Substantia nigra (tissue), 51 donors: ENCODE measurements at places on chromosomes 1 and 21.

DNA sequence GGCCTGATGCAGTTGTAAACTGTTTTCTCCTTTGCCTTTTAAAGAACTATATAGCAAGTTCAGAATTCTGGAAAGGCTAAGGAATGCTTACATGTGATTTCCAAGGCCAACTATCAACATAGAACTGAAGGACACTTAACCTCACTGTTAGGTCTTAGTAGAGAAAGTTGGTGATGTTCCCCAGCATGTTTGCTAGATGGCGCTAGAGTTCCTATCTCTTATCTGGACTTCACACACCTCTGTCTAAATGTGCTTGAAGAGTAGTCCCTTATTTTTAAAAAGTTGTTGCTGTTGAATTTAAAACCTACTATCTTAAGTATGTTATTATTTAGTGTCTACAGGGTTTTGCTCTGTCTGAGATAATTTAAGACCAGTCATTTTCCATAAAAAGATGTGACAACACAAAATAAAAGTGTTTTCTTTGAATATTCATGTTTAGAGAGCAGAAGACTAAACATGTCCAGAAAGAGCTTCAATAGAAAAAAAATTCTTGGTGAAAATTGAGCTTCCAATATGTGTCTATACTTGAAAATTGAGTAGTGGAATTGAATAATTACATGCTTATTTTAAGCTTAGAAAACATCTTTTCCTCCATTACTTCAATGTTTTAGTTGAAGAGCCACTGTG is 237.3 kb downstream of the S1PR1 start:
- DNase-seq = no peak

DNA sequence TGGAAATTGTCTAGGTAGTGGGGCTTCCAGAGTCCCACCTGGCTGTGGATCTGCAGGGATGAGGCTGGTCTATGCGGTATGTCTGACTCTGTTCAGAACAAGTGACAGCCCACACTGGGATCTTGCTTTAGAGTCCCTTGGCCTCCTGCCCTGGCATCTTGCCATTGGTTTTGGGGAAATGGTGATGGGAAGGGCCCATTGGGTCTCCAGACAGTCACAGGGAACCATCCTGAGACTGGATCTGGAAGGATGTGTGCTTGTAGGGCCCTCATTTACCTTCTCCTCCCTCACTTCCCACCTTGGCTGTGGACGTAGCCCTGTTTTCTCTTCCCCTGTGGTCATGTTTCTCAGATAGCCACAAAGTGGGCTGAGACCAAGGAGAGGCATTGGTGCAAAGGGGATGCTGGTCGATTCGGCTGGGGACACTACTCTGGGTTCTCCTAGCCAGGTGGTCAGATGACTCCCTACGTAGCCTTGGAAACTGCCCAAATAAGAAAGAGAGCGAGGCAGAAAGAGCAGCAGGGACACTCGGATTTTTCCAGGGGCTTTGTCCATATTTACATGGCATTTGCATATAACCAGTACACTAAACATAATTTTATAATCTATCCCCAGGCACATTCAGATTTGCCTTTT is 15.1 kb downstream of the SOX13 start:
- DNase-seq = no peak

DNA sequence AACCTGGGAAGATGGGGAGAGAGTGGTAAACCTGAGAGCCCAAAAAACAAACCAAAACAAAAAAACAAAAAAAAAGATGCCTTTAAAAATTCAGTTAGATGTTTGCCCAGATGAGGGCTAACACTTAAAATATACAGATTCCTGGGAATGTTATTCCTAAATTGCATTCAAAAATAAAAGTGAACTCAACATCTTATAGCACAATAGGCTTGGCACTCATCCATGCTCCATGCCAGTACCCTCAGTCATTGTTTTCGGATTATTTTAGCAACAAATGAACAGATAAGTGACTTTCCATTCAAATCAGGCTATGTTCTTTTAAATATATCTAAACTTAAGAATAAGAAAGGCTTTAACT is 3.7 kb downstream of the ATP1A1 start:
- DNase-seq = no peak

DNA sequence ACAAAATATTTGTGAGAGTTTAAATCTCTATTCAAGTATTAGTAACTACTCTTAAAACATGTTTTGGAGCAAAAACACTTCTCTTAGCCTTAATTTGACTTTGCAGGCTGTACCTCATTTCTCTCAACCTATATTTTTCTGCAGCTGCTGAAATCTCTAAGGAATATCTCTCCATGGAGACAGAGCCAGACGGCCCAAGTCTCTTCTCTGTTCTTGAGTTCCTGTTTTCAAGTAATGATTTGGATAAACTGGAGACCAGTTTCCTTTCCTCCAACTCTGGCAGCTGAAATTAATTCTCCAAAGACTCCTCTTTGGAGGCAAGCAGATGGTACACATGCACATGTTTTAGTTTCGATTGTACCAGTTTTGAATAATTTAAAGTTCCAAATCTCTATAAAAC is 659.7 kb upstream of the NEGR1 start:
- no peak for DNase-seq

DNA sequence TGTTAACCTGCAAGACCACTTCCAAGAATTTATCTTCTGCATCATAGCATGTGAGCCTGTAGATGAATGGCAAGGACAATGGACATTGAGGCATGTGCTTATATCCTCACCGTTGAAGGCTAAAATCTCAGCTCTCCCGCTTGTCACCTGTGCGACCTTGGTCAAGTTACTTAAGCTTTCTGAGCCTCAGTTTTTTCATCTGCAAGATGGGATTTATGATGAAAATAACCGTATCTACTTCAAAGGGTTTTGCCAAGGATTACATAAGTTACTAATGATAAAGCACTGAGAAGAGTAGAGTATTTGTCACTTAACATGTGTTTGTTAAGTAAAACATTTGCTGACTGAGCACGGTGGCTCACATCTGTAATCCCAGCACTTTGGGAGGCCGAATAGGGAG is 14.9 kb downstream of the RAP1GAP start:
- no peak for DNase-seq

GRCh38 chr1:245604979-245605378 is 450.2 kb downstream of the KIF26B start:
- DNase-seq = no peak
